ENCODE measurements at places on chromosomes 11 and 22.

GRCh38 chr11:134585666-134586610, 173.9 kb upstream of the B3GAT1 start:
- no peak for DNase-seq

DNA sequence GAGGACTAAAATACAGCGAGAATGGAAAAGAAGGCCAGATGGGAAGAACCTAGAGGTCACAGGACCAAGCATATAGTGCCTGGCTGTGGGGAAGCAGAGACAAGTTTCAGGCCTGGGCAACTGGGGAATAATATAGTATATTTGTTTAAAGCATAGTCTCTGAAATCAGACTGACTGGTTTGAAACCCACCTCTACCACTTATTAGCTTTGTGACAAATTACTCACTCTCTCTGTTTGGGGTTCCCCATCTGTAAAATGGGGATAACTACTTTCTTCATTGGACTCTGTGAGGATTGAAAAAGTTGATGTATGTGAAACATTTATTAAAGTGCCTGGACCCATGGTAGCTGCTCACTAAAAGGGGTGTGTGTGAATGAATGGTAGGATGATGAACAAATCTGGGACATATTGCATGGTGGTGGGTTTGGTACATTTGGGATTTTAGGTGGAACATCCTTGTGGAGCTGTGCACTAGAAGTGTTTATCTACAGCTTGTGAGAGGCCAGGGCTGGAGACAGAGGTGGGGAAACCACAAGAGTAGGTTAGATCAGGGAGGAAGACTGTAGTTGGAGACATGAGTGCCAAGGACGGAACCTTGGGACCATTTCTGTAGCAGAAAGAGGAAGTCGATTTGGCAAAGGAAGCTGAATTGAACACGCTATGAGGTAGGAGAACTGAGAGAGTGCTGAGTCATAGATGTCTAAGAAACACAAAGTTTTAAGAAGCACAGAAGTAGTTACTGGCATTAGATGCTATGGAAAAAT, 52.6 kb downstream of the SWAP70 start:
- no peak for DNase-seq

DNA sequence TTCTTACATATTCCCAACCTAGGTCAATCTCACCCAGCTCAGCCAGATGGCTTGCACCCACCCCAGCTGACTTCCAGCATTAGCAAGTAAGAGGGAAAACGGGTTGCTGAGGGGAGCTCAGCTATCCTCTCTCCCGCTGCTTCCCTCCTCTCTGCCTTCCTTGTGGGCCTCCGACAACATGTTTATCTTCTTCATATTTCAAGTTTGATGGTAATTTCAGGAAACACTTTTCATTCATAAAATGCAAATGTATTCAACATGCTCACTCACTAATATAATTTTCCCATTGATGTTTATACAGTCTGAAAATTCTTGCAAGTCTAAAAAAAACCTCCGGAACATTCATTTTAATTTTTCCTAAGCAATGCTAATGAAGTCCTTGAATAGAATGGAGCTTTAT, 372.5 kb upstream of the B3GAT1 start:
- DNase-seq, result no peak

DNA sequence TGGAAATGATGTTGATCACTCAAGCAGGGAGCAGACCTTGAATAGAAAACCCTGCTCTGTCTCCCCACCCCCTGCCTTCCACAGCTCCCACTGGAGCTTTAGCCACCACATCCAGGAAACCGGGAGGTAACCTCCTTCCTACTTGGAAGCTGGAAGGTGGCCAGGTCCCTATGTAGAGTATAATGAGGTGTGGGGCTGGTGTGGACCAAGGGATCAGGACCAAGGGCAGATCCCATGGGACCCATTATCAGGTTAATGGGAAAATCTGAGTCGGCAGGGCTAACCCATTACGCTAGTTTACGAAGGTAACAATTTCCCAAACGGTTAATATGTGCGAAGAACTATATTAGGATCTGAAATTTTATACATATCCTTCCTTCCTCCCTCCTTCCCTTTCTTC, 321.9 kb downstream of the MIAT start:
- no peak for DNase-seq

- peak; percentile 69 for DNase-seq
Observed at GRCh38 chr11:111541254-111542061, 938 bp downstream of the LAYN start.

DNA sequence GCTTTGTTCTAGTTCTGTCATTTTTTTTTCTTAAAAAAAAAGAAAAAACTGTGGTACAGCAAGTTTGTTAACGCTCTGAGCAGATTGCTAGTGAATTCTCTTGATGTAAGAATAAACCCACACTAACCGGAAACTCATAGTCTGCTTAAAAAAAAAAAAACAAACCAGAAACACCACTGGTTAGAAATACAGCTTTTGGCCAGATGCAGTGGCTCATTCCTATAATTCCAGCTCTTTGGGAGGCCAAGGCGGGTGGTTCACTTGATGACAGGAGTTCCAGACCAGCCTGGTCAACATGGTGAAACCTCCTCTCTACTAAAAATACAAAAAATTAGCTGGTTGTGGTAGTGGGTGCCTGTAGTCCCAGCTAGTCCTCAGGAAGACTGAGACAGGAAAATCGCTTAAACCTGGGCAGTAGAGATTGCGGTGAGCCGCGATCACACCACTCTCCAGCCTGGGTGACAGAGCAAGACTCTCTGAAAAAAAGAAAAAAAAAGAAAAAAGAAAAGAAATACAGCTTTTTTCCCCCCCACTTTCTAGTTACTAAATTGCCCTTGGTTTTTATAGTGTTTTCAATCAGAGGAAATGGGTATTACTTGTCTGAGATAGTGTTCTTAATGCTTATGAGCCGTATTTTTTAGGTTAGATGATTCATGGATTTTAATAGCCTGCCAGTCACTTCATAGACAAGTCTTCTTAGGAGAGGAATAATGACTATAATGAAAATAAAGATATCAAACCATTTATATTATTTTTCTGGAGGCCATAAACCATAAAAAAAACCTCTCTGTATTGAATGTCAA, 222.8 kb downstream of the DDX10 start:
- DNase-seq, result no peak

DNA sequence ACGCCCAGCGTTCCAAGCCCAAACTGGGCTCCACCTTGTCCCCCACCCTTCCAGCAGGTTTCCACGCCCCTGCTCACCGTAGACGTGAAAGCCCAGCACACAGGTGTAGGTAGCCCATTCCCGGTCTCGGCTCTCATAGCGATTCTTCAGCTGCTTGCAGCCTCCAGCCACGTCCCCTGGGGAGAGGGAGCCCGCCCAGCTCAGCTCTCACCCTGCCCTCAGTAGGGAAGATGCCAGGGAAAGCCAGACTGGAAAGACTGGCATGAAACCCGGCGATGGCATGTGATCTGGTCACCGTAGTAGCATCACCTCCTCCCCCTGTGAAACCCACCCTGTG, 1.4 kb upstream of the MTA2 start:
- DNase-seq, result no peak

DNA sequence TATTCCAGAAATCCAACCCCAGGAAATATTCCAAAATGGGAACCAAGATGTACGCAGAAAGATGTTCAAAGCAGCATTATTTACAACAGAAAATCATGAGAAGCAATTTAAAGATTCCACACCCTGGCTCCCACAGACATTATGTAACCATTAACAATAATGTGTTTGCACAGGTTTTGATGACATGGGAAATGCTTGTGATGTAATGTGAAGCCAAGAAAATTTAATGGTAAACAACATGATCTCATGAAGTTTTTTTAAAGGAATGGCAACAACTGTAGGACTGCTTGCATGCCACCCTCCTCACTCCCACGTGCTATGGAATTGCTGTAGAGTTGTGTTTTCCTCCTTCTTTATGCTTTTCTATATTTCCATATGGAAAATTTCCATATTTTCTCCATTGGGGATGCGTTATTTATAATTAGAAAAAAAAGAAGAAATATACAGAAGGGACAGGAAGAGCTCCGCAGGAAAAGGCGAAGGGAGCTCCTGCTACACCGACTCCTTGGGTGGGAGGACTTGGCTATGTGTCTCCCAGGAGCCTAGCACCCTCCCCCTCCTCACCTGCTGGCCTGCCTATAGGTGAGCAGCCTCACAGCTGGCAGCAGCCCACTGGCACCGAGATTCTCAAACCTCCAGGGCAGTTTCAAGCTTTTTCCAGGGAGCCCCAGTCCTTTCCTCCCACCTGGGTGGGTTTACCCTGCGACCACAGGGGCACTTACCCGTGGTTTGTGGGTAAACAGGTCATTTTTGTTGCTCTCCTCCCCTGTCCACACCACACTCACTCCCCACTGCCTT, 20.9 kb downstream of the LRFN4 start:
- no peak for DNase-seq

DNA sequence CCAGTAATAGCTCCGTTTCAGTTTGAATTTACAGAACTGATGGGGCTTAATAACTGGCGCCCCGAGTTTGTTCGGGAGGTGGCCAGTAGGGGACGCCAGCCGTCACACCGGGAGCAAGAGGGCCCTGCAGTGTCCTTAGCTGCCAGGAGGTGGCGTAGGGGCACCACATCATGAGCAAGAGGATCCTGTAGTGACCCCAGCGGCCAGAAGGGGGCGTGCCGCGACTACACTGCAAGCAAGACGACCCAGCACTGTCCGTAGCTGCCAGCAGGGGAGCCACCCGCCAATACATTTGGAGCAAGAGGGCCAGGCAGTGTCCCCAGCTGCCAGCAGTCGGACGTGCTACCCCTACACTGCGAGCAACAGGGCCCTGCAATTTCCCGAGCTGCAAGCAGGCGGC, 663.7 kb upstream of the B3GAT1 start:
- DNase-seq, result no peak

GRCh38 chr11:47991894-47992293, 11.5 kb downstream of the PTPRJ start:
- DNase-seq, result no peak

GRCh38 chr11:10558288-10558687, 10.2 kb downstream of the LYVE1 start:
- DNase-seq, result no peak

GRCh38 chr11:12179019-12179418, 68.6 kb downstream of the MICAL2 start:
- no peak for DNase-seq

GRCh38 chr11:24373516-24373915, 123.3 kb upstream of the LUZP2 start:
- DNase-seq, result no peak

- DNase-seq, result peak; percentile 38
Observed at GRCh38 chr22:48632646-48633246, 1194.9 kb downstream of the BRD1 start.

DNA sequence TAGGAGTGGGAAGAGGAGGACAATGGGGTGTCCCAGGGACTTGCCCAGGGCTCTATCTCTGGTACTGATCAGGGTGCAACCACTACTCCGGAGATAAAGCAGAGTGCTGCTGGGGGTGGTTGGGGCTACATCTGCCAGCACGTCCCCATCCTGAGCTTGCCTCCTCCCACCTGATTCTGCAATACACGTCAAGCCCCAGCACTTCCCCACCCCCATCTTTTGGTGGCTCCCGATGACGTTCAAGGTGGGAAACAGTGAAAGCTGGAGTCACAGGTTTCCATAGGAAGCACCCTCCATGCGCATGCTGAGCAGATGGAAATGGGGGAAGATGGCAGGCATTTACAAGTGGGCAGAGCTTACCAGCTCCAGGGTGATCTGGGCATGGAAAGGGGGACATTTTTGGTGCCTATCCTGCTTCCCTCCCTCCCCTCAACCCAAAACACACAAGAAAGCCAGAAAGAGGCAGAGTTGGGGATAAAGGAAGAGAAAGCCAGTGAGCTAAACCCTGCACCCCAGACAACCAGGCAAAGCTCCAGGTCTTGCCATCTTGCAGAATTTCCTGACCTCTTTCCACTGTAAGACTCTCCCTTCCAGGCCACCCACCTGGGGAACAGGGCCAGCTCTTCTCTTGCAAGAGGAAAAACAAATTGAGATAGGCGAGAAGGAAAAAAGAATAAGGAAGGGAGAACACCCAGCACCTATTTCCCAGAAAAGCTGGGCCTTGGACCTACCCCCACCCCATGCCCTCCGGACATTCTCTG, 15.8 kb downstream of the SYT7 start:
- no peak for DNase-seq

- DNase-seq, result peak; percentile 78
Observed at GRCh38 chr11:96464700-96465307, 75.0 kb downstream of the JRKL start.

GRCh38 chr11:3120071-3120792, 44.9 kb downstream of the OSBPL5 start:
- no peak for DNase-seq

- peak; percentile 53 for DNase-seq
Observed at GRCh38 chr11:31779374-31779791, 31.7 kb downstream of the PAX6 start.

DNA sequence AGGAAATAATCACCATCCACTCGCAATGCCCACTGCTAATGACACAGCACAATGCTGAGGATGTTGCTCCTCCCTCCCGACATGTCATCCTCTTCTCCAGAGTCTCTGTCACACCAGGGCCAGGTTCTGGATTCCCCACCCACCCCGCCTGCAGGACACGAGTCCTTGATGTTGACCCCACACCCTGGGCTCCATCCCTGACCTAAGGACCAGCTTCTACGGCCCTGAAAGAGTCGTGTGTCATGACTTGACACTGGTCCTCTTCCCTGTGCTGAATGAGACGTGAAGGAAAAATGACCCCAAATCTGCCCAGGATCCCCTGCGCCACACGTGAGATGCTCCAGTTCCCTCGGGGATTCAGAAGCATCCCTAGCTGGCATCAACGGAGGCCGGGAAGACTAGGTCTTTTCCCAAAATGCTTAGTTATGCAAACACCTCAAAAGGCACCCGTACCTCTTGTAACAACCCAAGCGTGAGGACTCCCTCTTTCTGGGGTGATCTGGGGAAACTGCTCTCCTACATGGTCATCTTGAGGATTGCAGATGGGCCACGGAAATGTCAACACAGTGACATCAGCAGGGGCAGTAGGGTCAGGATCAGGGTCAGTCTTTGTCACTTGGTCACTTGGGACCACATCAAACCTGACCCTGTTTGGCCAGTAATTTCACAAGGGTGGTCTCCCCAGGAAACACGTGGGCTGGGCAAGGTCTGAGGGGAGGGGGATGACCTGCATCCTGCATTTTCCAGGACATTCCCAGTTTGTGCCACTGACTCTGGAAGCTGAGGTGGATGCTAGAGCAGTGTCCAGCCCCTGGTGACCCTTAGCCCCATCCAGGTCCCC, 42.0 kb downstream of the IGLL5 start:
- no peak for DNase-seq

DNA sequence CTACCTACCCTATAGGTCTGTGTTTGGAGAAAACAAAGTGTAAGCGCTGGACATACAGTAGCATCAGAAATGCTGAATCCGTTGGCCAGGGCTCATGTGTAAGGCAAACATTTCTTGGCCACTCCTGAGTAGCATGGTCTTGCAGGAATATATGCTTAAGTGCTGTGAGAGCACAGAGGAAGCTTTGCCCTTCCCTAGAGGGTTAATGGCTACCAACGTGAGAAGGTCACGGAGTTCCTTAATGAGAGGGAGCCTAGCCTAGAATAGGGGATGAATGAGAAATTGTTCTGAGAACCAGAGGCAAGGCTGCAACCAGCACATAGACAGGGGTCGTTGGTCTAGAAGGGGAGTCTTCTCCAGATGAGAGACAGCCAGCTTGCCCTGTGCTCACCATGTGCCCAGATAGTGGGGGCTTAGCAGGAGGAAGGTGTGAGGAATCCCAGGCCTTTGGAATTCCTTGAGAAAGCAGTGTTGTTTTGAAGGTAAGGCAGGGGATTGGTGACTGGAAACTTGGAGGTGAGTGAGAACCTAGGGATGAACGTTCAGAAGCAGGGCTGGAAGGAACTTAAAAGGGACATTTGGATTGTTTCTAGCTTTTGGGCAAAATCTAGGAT, 29.5 kb downstream of the RCOR2 start:
- no peak for DNase-seq

All from AG20443 (cell line).